ENCODE measurements at places on chromosomes 1 and 21.

- DNase-seq, result no peak
These were observed 4.8 kb upstream of the SLC2A1 start for GRCh38 chr1:42963378-42964043.

GRCh38 chr1:150813028-150813707 is 5.1 kb upstream of the CTSK start:
- DNase-seq, result no peak

DNA sequence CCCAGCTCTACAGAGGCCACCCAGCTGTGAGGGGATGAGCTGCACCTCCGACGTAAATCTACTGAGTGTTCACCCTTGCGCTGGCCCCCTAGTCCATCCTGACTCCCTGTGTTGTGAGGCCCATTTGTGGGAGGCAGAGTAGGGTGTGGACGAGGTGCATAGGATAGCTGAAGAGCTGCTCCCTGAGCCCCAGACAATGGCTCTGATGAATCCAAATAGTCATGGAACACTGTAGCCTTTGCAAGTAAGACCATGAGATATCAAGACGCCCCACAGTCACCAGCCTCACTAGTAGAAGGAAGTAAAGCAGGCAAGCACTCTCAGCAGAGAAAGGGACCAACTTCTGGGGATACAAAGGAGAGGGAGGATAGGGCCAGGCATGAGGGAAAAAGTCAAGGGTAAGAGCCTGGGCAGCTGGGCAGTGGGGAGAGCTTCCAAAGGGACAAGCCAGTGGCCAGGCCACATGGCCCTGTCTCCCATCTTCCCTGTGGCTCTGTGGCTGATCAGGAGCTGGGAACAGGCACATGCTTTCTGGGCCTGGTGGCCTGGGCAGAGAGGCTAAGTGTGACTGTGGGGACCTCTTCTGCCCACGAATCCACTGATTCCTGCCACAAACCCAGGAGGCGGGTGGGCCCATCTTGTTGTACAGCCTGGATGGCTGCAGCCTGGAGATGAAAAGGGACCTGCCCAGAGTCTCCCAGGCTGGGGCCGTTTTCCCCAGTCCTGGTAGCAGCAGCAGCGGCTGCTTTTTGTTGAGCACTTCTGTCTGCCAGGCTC is 55.5 kb upstream of the EPS8L3 start:
- DNase-seq, result no peak

DNA sequence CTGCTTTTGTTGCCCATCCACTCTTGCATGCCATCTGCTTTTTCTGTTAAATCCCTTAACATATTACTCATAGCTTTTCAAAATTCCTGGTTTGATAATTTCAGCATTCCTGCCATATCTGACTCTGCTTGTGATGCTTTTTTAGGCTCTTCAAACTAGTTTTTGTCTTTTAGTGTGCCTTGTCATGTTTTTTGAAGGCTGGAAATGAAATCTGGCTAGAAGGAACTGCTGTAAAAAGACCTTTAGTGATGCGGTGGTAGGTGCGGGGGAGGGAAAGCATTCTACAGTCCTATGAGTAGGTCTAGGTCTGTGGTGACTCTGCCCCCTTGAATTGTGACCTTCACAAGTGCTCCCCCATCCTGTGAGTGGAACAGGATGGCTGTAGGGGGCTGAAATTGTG is 15.0 kb upstream of the S100B start:
- no peak for DNase-seq

- no peak for DNase-seq
These were observed 1.7 kb downstream of the HLX start for GRCh38 chr1:220880726-220881506.

DNA sequence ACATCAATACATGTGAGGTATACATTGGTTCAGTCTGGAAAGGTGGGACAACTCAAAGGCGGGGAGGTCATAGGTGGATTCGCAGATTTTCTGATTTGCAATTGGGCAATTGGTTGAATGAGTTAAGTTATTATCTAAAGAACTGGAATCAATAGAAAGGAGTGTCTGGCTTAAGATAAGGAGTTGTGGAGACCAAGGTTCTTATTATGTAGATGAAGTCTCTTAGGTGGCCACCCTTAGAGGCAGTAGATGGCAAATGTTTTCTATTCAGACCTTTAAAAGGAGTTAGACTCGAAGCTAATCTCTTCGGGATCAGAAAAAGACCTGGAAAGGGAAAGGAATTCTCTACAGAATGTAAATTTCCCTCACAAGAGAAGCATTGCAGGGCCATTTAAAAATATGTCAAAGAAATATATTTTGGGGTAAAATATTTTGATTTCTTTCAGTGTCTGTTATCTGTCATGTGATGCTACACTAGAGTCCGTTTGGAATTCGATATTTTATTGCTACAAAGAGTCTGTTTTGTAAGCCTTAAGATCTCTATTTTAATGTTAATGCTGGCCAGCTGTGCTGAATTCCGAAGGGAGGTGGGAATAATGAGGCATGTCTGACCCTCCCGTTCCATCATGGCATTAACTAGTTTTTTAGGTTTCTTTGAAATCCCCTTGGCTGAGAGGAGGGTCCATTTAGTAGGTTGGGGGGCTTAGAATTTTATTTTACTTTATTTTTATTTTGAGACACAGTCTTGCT is 265.1 kb downstream of the PTPRU start:
- DNase-seq, result no peak

DNA sequence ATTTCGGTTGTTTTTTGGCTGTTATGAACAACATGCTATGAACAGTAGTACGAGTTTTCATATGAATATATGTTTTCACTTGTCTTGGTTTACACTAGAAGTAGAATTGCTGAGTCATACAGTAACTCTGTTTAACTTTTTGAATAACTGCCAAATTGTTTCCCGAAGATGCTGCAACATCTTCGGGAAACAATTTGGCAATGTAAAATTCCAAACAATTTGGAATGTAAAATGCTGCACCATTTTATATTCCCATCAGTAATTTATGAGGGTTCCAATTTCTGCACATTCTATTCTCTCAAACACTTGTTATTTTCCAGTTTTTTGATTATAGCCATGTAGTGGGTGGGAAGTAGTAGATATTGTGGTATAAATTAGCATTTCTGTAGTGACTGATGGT is 11.6 kb downstream of the PCBP3 start:
- no peak for DNase-seq

DNA sequence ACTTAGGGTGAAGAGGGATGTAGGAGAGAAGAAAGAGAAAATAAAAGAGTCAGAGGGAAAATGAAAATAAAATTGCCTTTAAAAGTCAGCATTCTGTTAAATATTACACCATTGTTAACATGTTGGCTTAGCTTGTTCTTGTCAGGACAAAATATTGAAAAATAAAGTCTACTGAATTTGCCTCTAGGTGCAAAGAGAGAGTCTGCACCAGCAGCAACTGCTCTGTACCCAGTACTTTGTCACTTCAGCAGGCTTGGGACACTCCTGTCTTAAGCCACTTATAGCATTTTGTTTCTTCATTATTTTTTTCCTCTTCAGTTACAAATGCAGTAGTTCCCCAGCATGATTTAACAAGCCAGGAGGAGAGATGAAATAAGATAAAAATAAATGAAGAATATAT is 11.0 kb upstream of the USH2A start:
- DNase-seq, result no peak

GRCh38 chr1:84742653-84743052 is 52.4 kb upstream of the SSX2IP start:
- no peak for DNase-seq

GRCh38 chr1:96308314-96308713 is 413.3 kb upstream of the PTBP2 start:
- DNase-seq, result no peak

- no peak for DNase-seq
These were observed 138.1 kb upstream of the ADAMTS5 start for GRCh38 chr21:27104846-27105431.

- no peak for DNase-seq
These were observed 16.4 kb downstream of the RPE65 start for GRCh38 chr1:68433395-68433794.

DNA sequence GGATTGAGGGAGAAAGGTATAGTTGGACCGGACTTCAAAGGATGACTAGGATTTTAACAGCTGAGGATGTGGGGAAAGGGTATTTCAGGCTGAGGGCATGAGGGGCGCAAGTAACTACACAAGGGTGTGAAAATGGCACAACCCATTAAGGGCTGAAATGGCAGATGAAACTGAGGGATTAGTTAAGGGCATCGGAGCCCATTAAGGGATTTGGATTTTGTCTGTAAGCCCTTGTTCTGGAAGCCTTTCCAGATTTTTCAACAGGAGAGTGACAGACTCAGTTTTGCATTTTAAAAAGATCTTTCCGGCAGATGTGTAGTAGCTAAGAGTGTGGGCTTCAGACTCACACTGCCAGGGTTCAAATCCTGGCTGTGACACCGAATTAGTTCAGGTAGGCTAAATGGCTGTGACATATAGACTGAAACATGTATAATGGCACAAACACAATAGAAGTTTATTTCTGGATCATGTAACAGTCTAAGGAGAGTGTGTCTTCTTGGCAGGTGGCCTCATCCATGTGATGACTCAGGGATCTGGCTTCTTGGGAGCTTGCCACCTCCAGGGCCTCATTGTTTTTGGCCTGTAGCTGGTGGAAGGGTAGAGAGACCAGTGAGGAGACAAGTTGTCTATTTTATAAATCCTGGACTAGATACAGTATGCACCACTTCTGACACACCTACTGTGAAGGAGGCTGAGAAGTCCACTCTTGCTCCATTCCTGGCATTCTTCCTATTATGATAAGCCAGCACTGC is 49.6 kb downstream of the UBE2T start:
- no peak for DNase-seq

DNA sequence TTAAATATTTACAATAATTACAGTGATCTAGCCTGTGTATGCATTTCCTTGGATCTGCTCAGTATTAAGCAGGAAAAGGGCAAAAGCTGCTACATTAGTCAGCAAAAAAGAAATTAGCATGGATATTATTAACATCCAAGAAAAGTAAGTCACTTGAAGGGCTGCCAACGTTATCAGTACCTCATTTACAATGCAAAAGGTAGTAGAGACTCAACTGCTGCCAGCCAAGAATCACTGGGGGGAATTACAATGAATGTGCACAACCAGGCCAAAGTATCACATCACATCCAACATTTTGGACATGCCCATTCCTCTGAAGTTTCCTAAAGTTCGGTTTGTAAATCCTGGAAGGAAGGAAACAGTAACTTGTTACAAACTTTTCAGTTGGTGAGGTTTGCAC is 1.9 kb downstream of the CNN3 start:
- DNase-seq, result no peak

DNA sequence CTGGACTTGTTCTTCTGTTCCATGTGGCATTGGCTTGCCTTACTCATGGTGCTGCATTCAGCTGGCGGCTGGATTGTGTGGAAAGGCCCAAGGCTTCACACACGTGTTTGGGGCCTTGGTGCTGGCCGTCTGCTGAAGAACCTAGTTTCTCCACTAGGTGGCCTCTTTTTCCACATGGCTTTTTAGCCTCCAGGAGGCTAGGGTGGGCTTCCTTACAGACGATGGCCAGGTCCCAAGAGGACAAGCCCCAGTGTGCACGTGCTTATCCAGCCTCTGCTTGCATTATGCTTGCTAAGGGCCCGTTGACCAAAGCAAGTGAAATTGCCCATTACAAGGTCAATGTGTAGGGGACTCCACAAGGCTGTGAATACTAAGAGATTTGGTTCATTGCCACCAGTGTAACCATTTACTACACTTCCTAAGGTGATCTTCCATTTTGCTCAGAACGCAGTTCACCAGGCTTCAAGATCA is 47.5 kb upstream of the FOXO6 start:
- no peak for DNase-seq

DNA sequence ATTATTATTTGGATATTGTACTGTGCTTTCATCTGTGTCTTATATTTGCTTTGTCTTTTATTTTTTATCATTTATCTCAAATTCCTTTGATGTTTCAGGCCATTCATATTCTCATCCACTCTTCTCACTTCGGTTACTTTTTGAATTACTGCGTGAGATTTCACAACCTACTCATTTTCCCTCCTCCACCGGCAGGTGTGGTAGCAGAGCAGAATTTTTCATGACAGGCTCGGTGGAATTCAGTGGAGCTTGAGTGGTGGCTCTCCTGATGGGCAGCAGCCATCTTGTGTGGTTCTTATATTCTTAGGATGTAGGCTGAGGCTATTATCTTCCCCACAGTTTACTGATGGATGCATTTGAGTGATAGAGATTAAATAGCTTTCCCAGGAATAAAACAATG is 92.3 kb upstream of the IVNS1ABP start:
- DNase-seq, result no peak

GRCh38 chr1:227192163-227192562 is 126.1 kb downstream of the CDC42BPA start:
- DNase-seq, result no peak

DNA sequence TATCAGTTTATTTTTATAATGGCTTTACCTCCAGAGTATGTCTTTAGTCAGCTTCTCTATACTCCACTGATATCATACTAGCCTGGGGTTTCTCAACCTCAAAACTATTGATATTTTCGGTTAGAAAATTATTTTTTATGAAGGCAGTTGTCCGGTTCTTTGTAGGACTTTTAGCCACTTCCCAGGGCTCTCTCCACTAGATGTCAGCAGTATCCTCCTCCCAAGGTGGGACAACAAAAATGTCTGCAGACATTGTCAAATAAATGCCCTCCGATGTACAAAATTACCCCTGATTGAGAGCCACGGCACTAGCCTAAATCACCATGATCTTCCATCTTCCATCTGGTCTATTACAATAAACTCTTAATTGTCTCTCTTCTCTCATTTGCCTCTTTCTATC is 4.1 kb upstream of the GRIK1 start:
- no peak for DNase-seq

DNA sequence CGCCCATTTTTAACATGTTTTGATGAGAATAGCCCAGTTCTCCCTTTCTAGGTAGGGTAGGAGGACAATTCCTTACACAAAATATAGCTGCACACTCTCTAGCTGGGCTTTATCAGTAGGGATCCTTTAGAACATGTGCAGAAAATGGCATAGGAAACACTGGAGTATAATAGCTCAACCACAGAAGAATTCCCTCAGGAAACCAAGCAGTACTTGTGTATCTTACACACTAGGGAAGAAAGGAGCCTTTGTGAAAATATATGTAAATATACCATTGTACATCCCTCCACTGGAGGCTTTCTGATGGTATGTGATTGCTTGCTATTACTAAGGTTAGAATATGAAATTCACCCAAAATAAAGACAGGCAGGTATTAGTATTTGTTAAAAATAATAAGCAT is 153.5 kb downstream of the LRRC40 start:
- no peak for DNase-seq
